ENCODE measurements at places on chromosomes 1 and 21.

DNA sequence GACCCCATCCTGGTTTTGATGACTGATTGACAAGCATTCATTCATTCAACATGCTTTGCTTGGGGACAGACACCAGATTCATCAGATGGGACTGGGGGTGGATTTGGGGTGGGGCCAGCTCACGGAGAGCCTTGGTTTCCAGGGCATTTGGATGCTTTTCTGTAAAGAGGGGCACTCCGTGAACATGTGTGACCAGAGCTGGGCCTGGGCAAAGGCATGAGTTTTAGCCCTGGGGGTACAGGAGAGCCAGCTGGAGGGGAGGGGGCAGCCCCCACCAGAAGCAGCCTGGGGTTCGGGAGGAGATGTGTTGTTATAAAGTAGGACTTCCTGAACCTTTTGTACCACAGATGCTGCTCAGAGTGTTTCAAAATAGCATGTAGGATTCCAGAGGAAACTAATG, 99.7 kb downstream of the RIPK4 start:
- no peak for DNase-seq

DNA sequence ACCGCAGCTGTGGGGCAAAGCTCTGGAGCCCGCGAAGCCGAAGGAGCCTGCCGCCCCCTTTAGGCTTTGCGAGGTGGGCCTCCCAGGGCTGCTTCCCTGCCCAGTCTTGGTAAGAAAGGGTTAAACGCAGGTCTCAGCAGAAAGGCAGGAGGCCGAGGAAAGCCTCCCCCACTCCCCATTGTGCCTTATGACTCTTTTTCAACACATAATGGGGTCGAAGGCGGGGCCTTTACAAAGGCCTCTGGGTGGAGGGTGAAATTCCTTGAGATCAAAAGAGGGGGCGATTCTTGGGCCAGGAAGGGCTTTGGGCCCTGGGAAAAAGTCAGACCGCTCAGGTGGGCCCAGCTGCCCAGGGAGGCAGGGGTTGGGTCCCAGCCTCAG, 880 bp downstream of the ALPL start:
- no peak for DNase-seq

DNA sequence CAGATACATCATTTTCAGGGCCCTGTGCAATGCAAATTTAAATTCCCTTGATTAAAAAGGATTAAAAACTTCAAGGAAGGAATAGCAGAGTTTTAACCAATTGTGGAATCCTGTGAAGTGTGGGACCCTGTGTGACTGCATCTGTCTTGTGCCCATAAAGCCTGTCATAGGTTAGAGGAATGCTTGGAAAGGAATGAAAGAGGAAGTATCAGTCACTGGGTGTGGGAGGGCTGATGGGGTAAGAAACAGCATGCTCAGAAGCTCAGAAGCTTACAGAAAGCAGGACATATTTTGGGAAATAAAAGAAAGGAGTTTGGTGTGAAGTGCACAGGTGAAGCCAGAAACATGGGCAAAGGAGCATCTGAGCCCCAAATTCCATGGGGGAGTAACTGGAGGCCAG, 150.8 kb upstream of the ETV3 start:
- DNase-seq = no peak

DNA sequence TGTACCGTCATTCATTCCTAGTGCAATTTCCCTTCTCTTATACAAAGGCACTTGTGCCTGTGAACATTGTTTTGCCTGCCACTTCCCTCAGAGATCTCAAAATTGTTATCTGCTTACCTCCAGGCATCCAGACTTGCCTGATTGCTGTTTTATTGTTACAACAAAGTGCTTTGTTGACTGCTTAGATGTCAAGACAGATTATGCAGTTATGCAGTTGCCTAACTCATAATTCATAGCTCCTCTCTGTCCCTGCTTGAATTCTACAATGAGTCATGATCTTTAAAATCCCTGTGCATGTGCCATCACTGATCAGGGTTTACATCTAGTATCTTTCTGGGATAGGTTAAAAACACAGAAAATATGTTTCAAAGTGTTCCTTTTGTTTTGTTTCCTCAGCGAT, 24.5 kb downstream of the CXADR start:
- DNase-seq = no peak

DNA sequence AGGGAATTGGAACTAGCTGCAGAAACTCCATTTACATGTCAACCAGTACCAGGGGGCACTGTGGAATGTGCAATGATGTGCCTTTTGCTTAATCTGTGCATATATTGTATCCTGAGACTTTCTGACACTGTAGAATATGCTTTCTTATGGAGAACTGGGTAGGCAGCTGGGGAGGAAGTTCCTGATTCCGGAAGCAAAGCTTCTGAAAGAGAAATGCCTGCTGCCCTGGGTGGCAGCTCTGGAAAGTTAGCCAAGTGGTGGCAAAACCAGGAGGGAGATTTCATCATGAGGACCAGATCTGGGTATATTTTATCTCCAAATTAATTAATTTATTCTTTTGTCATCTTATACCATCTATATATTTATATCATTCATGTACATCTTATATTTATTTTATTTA, 116.7 kb downstream of the XCL2 start:
- DNase-seq = no peak

DNA sequence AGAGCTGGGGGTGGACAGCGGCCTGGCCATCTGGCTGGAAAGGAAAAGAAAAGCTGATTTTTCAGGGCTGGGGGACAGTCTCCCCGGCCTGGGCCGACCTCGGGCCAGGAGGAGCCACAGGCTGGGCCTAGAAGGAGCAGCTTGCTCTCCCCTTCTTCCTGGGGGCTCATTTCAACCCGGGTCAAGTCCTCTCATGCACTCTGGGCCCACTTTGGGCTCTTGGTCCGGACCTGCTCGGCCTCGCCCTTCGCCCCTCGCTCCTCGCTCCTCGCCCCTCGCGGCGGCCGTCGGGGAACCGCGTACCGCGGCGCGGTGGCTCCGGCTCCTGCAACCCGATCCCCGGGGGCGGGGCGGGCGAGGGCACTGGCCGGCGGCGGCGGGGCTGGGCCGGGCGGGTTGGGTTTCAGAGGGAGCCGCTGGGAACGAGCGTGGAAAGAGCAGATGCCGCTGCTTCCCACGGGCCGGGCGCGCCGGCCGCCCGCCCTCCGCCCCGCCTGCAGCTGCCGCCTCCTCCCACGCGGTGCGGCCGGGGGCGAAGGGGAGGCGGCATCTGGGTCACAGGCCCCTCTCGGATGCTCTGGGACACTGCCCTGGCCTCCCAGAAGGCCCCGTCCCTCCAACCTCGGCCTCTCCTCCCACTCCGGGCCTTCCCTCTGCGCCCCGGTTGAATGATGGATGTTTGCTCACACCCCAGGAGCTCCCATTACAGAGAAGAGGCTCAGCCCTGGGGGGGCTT, 6.6 kb downstream of the HEYL start:
- no peak for DNase-seq

DNA sequence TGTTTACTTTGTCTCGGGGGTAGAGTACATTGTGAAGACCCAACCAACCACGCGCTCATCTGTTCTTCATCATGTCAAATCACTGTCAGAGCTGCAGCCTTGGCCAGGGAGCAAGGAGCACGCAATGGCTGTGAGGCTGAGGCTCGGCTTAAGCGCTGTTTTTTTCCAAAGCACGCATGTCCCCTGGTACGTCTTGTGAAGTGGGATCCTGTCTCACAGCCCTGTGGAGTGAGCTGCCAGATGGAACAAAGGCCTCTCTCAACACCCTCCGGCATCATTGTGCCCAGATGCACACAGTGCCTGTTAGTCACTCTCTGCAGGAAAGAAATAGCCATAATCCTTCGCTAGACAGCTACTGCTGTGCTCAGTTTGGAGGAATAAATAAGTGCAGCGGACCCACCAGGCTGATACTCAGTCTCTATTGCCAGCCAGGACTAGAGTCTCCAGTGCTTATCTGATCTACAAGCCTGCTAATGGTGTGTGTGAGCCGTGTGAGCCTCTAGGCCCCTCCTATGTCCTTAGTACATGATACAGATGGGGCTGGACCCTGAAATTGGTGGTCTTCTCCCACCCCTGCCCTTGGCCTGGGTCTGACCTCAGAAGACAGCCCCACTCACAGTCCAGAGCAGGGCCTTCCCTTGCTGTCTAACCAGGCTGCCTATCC, 91.3 kb upstream of the COA6 start:
- no peak for DNase-seq

GRCh38 chr1:228291906-228292608, 84.2 kb downstream of the OBSCN start:
- no peak for DNase-seq

DNA sequence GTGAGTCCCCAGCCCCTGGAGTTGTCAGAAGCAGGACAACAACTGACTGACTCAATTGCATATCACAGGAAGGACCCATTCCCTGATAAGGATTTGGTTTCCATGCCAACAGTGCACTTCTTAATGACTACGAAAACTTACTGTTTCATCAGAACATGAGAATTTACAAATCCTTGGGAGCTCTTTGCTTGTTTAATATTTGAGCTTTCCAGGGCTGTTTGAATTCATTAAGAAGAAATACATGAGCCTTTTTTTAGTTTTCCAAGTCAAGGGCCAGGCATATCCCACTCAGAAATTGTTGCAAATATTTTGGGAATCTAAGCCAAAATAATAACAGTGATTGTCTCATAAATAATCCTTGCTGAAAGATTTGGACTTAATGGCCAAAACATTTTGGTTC, 27.2 kb upstream of the COL24A1 start:
- DNase-seq = no peak

- DNase-seq = no peak
Observed at GRCh38 chr1:162984699-162985098, 84.5 kb upstream of the RGS4 start.

- DNase-seq = peak; percentile 58
Observed at GRCh38 chr1:146012703-146013558, 8.6 kb downstream of the HJV start.

GRCh38 chr1:51284487-51284954, 45.8 kb downstream of the TTC39A start:
- peak; percentile 91 for DNase-seq

DNA sequence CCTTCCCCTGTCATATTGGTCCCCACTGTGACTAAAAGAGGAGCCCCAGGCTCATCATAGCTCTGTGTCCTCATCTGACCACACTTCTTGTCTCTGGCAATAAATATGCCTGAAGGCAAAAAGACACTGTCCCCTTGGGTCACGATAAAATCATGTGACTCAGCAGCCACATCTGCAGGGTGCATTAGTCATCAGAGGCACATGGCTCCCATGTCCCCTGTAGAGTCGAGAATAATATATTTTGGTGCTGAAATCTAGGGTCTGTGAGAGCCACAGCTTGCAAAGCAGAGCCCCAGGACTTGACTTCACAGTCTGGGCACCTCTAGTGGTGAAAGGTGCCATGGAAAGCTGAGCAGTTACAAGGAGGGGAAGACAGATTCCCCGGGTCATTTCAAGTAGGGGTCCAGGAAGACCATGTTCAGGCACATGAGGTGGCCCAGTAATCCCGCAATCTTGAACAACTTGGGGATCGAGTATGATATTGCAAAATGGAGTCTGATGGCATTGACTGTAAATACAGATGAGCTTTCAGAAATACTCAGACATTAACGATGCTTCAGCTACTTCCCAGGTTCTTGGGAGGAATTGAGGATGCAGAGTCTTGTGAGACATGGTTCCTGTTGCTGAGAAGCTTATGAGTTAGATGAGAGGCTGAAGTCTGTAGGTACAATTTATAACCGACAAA, 68.6 kb downstream of the SLC35F3 start:
- DNase-seq = no peak
